ENCODE measurements at places on chromosomes 16 and 17. TPM values are rescaled to one million over a fixed set of nuclear protein-coding genes. Genes with fewer than 3 reads are reported as not detected.

DNA sequence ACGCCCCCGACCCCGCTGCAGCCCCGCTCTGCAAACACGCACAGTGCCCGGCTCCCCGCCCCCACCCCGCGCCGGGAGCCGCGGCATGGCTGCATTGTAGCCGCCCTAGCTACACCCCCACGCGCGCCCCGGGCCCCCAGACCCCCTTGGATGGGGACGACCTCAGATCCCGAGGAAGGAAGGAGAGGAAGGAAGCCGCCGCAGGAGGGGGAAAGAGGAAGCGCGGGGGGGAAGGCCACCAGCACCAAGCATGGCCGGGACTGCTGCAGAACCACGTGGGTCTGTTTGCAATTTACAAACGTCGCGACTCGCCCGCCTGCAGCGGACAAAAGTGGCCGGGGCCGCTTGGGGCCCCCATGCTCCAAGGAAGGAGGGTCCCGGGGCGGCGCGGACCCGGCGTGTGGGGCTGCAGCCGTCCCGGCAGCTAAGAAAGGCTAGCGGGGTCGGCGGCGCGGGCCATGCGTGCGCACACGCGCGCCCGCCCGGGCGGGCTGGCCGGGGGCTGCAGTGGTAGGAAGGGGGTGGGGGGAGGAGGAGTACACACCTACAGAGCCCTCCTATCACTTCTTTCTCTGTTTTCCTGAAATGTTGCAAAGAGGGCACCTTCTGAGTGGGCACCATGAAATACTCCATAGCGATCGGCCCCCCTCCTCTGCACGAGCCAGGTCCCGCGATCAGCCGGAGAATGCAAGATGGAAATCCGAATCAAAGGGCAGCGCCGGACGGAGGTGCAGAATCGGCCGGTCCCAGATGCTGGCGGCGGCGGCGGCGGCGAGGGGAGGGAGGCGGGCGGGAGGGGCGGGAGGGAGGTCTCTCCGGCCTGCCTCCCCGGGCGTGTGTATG lies 488 bp downstream of the TFAP4 start:
- peak; percentile 80 for DNase-seq

DNA sequence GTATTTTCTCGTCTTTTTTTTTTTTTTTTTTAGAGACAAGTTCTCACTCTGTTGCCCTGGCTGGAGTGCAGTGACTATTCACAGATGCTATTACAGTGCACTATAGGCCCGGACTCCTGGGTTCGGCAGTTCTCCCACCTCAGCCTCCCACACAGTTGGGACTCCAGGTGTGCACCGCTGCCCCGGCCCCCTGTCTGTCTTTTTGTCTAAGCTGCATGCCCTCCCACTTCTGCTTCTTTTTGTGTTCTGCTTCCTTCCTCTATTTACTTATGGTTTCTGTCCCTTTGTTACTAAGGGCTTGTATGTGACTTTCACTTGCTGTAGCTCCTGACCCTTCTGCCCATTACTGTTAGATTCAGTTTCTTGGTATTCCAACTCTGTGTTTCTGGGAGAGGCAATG lies 20.5 kb downstream of the SLC7A6 start:
- no peak for DNase-seq

The PRAC2 gene
- total RNA-seq, result not detected

DNA sequence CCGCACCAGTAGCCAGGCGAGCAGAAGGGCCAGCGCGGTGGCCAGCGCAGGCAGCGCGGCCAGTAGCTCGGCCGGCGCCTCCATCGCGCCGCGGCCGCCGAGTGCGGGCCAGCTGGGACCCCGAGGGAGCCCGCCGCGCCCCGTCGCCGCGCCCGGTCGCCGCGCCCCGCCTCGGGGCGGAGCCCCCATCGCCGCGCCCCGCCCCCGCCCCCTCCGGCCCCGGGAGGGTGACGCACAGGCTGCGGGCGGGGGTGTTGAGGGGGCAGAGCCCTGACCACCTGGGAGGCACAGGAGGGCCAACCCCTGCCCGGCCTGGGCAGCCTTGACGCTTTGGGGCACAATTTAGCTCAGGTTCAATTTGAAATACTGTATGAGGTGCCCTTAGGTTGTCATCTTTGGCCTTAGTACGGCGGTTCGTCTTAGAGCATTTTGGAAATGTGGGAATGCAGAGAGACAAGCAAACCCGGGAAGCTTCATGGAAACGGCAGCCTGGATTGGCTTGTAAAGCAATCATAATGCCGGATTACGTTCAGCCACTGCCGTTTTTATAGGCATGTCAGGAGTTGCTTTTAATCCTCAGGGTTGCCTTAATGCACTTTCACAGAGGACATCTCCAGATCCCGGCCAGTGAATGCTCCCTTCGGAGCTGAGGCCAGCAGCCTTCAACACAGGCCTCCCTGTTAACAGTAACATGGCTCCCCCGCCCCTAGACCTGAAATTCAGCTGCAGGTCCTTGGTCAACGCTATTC lies at the start of gene MXRA7:
TSS of gene MXRA7 (minus strand) at position 103 of the 749 bp plus-strand sequence. CDS start at position 84, 19 bp downstream.
- peak; percentile 86 for DNase-seq

DNA sequence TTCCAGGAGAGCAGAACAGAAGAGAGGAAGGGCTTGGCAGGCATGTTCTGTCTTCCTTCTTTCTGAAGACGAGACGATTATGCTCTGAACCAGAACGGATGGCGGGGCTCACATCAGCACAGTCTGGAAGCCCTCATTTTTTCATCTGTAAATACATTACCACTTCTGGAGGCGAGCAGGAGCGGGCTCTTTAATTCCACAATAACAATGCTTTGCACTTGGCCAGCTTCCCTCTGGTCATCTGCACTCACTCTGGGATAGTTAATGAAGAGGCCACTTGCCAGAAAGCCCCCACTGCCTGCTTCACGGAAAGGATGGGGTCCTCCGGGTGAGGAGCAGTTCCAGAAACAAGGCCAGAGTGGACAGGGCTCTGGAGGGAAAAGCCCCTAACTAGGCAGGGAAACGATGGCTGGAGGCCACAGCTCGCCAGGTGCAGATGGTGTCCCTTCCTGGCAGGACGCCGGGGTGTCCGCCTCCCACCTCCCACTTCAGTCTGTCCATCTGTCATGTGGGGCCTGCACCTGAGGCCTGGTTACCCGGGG lies 13.1 kb upstream of the BCAR1 start:
- DNase-seq, result no peak

DNA sequence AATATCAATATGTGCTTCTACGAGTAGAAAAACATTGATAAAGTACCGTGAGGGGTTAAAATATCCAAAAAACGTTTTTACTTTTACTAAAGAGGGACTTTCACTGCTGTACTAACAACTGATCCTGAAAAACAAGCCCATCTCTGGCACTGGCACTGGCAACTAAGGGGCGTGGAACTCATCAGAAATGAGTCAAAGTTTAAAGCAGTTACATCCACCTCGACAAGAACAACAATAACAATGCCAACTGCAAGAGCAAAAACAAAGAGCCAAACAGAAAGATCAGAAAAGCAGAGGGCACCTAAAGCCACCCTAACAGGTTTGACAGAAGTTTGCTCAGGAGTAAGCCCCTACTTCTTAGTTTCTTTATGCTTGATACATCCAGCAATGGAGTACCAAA lies 13.1 kb downstream of the MBTPS1 start:
- no peak for DNase-seq

The PIRT gene
- total RNA-seq, result not detected

GRCh38 chr17:6187836-6188235 lies 117.7 kb downstream of the WSCD1 start:
- DNase-seq, result no peak

The PIPOX gene
- total RNA-seq, result 1.5 TPM

The EPN3 gene
- 0.27 TPM for total RNA-seq

The GNGT2 gene
- total RNA-seq, result 1.3 TPM

DNA sequence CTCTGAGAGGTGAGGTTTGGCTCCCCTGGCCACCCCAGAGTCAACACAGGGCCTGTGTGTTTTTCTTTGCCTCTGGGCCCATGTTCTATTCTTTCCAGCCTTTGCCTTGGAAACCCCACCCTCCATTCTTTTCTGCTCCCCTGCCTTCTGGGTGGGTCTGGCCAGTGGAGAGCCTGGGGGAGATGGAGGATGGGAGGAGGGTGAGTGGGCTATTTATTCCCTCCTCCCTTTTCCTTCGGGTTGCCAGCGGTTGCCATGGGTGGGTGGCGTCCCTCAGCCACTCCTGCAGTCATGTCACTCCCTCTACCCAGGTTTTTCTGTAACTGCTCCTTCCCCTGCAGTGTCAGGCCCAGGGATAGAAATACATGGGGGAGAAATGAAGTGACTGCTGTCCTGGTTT lies 15.5 kb downstream of the CMIP start:
- DNase-seq, result no peak

DNA sequence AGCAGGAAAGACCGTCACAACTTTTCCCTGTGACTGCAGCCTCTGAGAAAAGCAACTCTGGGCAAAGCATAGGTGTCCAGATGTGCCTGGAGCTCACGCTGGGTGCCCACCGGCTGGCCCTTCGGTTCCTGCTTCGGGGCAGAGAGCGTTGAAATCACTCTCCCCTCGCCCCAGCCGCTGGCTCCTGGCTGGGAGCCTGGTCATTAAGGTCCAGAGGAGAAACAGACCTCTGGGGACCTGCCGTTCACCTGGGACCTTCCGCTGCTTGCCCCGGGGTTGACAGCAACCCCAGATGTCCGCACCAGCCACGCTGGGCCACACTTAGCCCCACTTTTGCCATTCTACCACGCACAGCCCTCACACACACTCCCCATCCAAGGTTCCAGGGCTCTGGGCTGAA lies 13.1 kb downstream of the MRM3 start:
- DNase-seq, result no peak

DNA sequence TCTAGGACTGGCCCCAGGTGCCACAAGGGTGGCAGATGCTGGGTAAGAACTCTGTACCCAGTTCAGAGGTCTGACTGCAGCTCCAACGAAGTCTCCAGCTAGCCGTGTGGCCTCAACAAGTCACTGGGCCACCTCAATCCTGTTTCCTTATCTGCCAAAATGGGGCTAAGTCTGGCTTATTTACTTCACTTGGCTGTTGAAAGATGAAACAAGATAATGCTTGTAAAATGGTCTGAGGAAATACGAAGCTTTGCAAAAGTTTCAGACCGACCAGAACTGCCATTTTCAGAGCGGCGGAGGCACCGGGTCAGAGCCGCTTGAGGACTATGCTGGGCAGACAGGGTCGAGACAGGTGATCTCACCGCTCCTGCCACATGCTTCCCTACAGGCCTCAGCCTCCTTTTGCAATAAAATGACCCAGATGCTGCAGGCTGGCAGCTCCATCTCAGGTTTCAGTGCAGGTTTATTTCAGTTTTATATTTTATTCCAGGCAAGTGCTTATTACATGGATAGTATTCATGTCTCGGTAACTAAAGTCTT lies 17.2 kb downstream of the MNT start:
- no peak for DNase-seq

GRCh38 chr17:56867948-56868376 lies 34.0 kb downstream of the DGKE start:
- DNase-seq, result no peak

GRCh38 chr16:46621934-46622676 lies 926 bp upstream of the SHCBP1 start:
- DNase-seq, result no peak

The USP43 gene
- total RNA-seq, result 0.18 TPM

The NOS2 gene
- total RNA-seq, result 1.6 TPM

GRCh38 chr17:75110234-75110937 lies 617 bp downstream of the ARMC7 start:
- no peak for DNase-seq

- DNase-seq, result no peak
Observed at GRCh38 chr16:57600048-57600835, 28.2 kb upstream of the ADGRG1 start.

- no peak for DNase-seq
Observed at GRCh38 chr16:78057803-78058564, 35.6 kb downstream of the CLEC3A start.

DNA sequence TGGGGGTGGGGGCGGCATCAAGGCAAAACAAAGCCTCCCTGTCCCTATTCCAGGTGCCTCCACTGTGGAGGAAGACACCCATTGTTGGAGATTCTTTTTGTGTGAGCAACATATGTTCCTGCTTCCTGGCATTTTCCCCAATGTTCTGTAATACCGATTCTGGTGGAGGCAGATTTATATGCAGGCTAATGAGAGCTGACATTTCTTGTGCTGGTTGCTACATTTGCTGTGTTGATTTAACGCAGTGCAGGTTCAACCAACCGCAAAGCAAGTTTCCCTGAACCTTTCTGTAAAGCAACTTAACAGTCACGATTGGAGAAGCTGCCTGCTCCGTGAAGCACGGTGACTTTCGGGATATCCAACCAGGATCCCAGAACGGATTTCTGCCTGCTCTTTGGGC lies 260.5 kb downstream of the CBLN1 start:
- no peak for DNase-seq

- DNase-seq, result no peak
Observed at GRCh38 chr17:78514521-78514920, 62.7 kb downstream of the DNAH17 start.

- DNase-seq, result peak; percentile 31
Observed at GRCh38 chr17:17425591-17425990, 51.2 kb upstream of the MED9 start.

The ANKRD40CL gene
- total RNA-seq, result not detected

DNA sequence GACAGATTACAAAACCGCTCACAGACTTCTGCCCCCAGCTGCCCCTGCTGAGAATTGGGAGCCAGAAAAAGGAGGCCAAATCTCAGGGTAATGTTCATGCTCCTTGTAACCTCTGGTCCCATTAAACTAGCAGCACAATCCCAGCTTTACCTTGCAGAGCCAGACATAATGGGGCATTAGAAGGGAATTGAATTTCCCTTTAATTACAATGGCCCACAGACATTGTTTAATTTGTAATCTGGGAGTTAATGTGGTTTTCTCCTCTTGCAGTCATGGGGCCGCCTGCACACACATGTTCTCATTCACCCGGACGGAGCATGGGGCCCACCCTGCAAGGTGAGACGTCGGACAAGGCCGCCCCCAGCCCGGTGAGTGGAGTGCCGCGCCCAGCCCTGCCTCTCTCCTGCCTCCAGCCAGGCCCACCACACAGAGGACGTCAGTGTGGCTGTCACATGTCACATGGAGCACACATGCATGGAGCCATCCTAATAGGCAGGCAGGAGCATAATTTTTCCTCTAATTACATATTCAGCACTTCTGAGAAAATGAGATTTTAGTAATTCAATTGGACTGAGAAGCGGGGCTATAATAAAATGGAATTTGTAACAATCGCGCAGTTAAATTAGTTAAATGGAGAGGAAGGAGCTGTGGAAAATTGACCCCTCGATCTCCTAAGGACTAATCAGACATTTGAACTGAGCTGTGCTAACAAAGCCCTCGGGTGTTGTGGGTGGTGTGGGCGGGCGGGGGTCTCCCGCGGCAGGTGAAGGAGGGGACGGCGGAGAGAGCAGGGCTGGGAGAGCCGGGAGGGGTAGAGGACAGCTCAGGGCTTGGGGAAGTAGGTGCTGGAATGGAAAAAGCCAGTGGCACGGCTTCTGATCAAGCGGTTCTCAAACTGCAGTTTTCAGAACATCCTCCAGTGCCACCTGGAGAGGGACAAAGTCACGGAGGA lies 87.7 kb downstream of the ENGASE start:
- no peak for DNase-seq

DNA sequence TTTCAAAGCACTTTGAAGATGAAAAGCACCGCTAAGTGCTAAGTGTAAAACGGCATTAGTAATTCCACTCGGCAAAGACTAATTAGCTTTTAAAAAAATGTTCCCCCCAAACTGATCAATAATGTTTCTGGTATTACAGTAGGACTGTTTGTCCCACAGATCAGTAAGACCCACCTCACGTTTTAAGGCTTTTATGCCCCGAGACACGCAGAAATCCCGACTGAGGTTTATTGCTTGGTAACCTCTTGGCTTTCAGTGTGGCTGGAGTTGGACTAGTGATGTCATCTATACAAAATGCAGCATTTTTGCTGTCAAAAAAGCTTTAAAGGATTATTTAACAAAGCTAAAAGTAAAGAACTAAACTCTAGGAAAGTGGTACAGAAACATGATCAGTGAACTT lies 414.6 kb upstream of the PSMD7 start:
- DNase-seq, result no peak

Data from sciatic nerve (tissue), 2 donors.